ENCODE measurements at places on chromosomes 3 and 15. TPM values are rescaled to one million over a fixed set of nuclear protein-coding genes. Genes with fewer than 3 reads are reported as not detected.

Gene ZMYND10
- 0.86 TPM for total RNA-seq

- H3K36me3 ChIP-seq, result peaks cover under 1% of the 10 kb centered on the region
- H3K27me3 ChIP-seq, result no peaks in the 10 kb centered on the region
- DNase-seq, result no peak
- no peak overlapping the region for H3K4me3 ChIP-seq
- peaks cover 4% of the 10 kb centered on the region for H3K4me1 ChIP-seq
Measured at GRCh38 chr3:19173945-19174344, 25.6 kb downstream of the KCNH8 start.

GRCh38 chr3:130688015-130688688 lies 58.5 kb downstream of the PIK3R4 start:
- DNase-seq, result no peak
- peaks cover 11% of the 10 kb centered on the region for H3K36me3 ChIP-seq
- H3K4me1 ChIP-seq, result no peaks in the 10 kb centered on the region

- H3K36me3 ChIP-seq, result no peaks in the 10 kb centered on the region
- peaks cover 10% of the 10 kb centered on the region for H3K27me3 ChIP-seq
- no peak for DNase-seq
- H3K4me3 ChIP-seq, result no peak overlapping the region
- H3K4me1 ChIP-seq, result peaks cover 1% of the 10 kb centered on the region
Measured at GRCh38 chr15:77985931-77986480, 91.5 kb downstream of the TBC1D2B start.

Gene NRG4
- total RNA-seq, result 3.0 TPM

GRCh38 chr15:74578496-74578994 lies 37.1 kb upstream of the CLK3 start:
- H3K4me3 ChIP-seq, result no peak overlapping the region
- no peak for DNase-seq
- peaks cover 11% of the 10 kb centered on the region for H3K36me3 ChIP-seq

GRCh38 chr3:146130881-146131371 lies 30.1 kb downstream of the PLOD2 start:
- DNase-seq, result no peak
- no peaks in the 10 kb centered on the region for H3K27me3 ChIP-seq
- peaks cover 4% of the 10 kb centered on the region for H3K36me3 ChIP-seq
- no peak overlapping the region for H3K4me3 ChIP-seq

- no peaks in the 10 kb centered on the region for H3K27me3 ChIP-seq
- H3K4me3 ChIP-seq, result no peak overlapping the region
- peaks cover 19% of the 10 kb centered on the region for H3K4me1 ChIP-seq
- peaks cover 27% of the 10 kb centered on the region for H3K36me3 ChIP-seq
Measured at GRCh38 chr3:65993134-65993900, 45.4 kb downstream of the MAGI1 start.

- H3K27me3 ChIP-seq, result no peaks in the 10 kb centered on the region
- no peak overlapping the region for H3K4me3 ChIP-seq
- no peaks in the 10 kb centered on the region for H3K4me1 ChIP-seq
- no peak overlapping the region for H3K27ac ChIP-seq
- H3K36me3 ChIP-seq, result peaks cover 7% of the 10 kb centered on the region
Measured at GRCh38 chr3:97481416-97481815, 283.1 kb upstream of the ARL6 start.

GRCh38 chr3:123809597-123809996 lies 74.5 kb downstream of the MYLK start:
- no peak overlapping the region for H3K4me3 ChIP-seq
- DNase-seq, result no peak
- H3K27ac ChIP-seq, result no peak overlapping the region
- H3K4me1 ChIP-seq, result no peaks in the 10 kb centered on the region

- no peak overlapping the region for H3K27ac ChIP-seq
- H3K4me1 ChIP-seq, result no peaks in the 10 kb centered on the region
- DNase-seq, result no peak
- H3K36me3 ChIP-seq, result no peaks in the 10 kb centered on the region
Measured at GRCh38 chr3:94147012-94147411, 84.2 kb downstream of the NSUN3 start.

GRCh38 chr3:21390136-21390535 lies 360.9 kb downstream of the ZNF385D start:
- no peaks in the 10 kb centered on the region for H3K36me3 ChIP-seq
- peaks cover 6% of the 10 kb centered on the region for H3K4me1 ChIP-seq
- H3K27ac ChIP-seq, result peak overlapping the region; percentile 64
- H3K27me3 ChIP-seq, result no peaks in the 10 kb centered on the region

Gene GOLGA8S
- 0.81 TPM for total RNA-seq

Gene SAMD7
- not detected for total RNA-seq

GRCh38 chr15:29822100-29822683 lies at the start of gene TJP1:
TSS of gene TJP1 (minus strand) at chr15:29822468. CDS start at chr15:29822028, 440 bp downstream.
- peak; percentile 75 for DNase-seq
- H3K27ac ChIP-seq, result peak within 1 kb of the TSS; percentile 98
- no peaks in the 10 kb centered on the region for H3K27me3 ChIP-seq
- H3K36me3 ChIP-seq, result peaks cover 13% of the 10 kb centered on the region
- H3K4me1 ChIP-seq, result peaks cover 26% of the 10 kb centered on the region

DNA sequence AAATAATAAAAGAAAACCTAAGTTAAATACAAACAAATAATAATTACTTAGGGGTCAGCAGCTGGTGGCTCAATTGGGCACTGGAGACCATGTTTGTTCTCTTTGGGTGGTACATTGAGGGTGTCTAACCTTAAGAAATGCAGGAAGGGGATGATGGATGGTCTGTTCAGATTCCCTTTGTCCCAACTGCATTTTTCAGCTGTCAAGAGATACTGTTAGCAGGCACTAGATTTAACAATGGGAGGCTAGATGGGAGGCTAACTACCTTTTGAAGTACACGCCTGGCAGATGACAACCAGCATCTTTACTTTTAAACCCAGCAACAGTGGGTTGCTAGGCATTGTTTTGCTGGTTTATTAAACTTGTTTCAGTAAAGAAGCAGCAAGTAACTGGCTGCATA lies 222.5 kb downstream of the SUCLG2 start:
- peaks cover 14% of the 10 kb centered on the region for H3K36me3 ChIP-seq
- H3K4me3 ChIP-seq, result no peak overlapping the region
- no peak overlapping the region for H3K27ac ChIP-seq
- DNase-seq, result no peak
- H3K4me1 ChIP-seq, result no peaks in the 10 kb centered on the region

GRCh38 chr3:56887402-56888025 lies 85.8 kb upstream of the ARHGEF3 start:
- H3K4me1 ChIP-seq, result peaks cover 13% of the 10 kb centered on the region
- no peak for DNase-seq
- no peaks in the 10 kb centered on the region for H3K36me3 ChIP-seq
- no peak overlapping the region for H3K27ac ChIP-seq
- H3K4me3 ChIP-seq, result no peak overlapping the region

DNA sequence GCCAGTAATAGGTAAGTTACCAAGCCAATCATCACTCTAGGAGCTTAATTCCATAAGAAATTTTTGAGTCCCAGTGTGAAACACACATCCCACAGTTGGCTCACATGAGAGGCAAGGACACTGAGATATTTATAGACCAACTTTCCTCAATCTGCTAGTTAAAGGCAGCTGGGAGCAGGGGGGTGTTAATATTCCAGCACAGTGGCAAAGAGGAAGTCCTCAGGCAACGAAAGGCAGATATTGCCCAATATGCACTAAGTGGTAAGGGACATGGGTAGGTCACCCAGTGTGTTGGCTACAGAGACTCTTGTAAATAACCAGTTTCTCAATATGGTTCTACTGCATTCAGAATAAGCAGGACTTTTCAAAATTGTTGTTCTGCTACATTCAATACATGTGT lies 61.0 kb downstream of the TOP2B start:
- DNase-seq, result no peak
- no peak overlapping the region for H3K4me3 ChIP-seq
- no peaks in the 10 kb centered on the region for H3K27me3 ChIP-seq
- H3K36me3 ChIP-seq, result peaks cover 40% of the 10 kb centered on the region
- H3K27ac ChIP-seq, result no peak overlapping the region

Gene STAC
- total RNA-seq, result 1.2 TPM

Gene TGM4
- not detected for total RNA-seq

DNA sequence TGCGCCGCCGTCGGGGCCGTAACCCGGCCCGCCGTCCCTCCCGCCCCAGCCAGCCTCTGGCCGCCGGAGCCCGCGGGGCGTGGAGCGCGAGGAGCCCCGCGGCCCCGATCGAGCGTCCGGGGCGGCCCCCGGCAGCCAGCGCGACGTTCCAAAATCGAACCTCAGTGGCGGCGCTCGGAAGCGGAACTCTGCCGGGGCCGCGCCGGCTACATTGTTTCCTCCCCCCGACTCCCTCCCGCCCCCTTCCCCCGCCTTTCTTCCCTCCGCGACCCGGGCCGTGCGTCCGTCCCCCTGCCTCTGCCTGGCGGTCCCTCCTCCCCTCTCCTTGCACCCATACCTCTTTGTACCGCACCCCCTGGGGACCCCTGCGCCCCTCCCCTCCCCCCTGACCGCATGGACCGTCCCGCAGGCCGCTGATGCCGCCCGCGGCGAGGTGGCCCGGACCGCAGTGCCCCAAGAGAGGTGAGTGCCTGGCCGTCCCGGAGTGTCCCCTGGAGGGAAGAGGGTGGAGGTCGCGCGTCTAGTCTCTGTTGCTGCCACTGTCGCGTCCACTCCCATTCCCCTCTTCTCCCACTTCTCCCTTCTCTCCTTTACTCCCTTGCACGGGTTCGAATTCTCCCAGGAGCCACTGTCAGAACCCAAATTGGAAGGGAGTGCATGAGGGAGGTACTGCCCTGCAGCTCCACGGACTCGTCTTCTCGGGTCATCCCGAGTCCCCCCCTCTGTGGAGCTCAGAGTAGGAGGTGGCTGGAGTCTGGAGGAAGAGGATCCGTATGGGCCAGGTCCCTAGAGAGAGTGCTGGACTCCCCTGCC lies 585 bp downstream of the CSK start:
- peaks cover 10% of the 10 kb centered on the region for H3K27me3 ChIP-seq
- H3K4me1 ChIP-seq, result peaks cover 18% of the 10 kb centered on the region
- peak; percentile 34 for DNase-seq
- H3K36me3 ChIP-seq, result no peaks in the 10 kb centered on the region

Gene USP50
- 0.47 TPM for total RNA-seq

GRCh38 chr3:160980740-160981139 lies 124.4 kb downstream of the B3GALNT1 start:
- no peaks in the 10 kb centered on the region for H3K27me3 ChIP-seq
- no peaks in the 10 kb centered on the region for H3K4me1 ChIP-seq
- H3K4me3 ChIP-seq, result no peak overlapping the region
- peaks cover 14% of the 10 kb centered on the region for H3K36me3 ChIP-seq
- no peak for DNase-seq

GRCh38 chr15:25375557-25375956 lies 63.3 kb downstream of the UBE3A start:
- H3K4me1 ChIP-seq, result peaks cover 6% of the 10 kb centered on the region
- DNase-seq, result no peak
- peaks cover 27% of the 10 kb centered on the region for H3K36me3 ChIP-seq
- no peak overlapping the region for H3K4me3 ChIP-seq
- no peak overlapping the region for H3K27ac ChIP-seq

DNA sequence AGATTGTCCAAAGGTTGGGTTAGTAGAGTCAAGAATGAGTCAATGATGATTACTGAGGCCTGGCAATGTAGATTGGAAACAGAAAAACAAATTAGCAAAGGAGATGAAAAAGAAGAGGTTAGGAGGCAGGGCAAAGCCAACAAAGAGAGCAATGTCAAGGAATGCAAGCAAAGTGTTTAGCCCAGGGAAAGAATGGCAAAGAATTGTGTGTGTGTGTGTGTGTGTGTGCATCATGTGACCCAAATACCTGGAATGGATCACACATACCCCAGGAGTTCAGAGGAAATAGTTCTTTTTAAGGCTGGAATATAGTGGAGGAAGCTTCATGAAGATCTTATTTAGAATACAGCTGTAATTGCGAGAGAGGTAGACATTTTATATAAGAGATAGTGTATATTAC lies 831.7 kb upstream of the ARPP21 start:
- H3K27me3 ChIP-seq, result no peaks in the 10 kb centered on the region
- no peaks in the 10 kb centered on the region for H3K36me3 ChIP-seq
- H3K27ac ChIP-seq, result no peak overlapping the region
- DNase-seq, result no peak

DNA sequence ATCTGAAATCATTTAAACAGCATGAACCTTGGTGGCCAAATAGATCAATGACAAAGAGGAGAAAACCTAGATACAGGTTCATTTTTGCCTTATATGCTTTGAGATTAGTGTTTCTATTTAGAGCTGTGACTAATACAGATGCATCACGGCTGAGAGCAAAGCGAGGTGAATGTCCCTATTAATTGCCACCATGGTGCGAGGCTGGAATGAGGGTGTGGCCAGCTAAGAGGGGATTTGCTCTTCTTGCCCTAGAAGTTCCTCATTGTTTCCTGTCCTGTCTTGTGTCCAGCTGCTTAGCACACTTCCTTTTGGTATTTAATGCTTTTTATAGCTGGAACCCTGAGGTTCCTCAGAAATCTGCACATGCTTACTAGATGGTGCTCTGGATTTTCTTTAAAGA lies 339.1 kb upstream of the RGMA start:
- H3K36me3 ChIP-seq, result no peaks in the 10 kb centered on the region
- no peak overlapping the region for H3K27ac ChIP-seq
- H3K4me1 ChIP-seq, result no peaks in the 10 kb centered on the region

DNA sequence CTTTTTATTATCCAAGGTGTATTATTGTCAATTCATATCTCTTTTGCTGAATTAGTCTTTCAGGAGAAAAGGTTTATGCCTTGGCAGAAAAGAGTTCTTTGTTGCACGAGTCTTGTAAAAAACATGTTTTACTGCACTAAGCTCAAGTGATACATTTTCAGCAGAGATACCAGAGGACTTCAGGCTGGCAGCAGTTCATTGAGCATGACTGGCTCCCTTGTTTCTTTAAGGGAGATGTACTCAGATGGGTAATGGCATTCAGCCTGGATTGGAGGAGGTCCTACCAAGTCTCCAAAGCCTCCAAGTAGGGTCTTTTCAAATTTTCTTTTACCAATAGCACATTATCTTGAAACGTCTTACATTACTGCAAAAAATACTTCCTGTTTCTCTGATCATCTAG lies 400.1 kb downstream of the NSUN3 start:
- H3K4me3 ChIP-seq, result no peak overlapping the region
- no peaks in the 10 kb centered on the region for H3K27me3 ChIP-seq
- H3K27ac ChIP-seq, result no peak overlapping the region
- H3K4me1 ChIP-seq, result peaks cover 2% of the 10 kb centered on the region
- DNase-seq, result no peak
- H3K36me3 ChIP-seq, result no peaks in the 10 kb centered on the region

DNA sequence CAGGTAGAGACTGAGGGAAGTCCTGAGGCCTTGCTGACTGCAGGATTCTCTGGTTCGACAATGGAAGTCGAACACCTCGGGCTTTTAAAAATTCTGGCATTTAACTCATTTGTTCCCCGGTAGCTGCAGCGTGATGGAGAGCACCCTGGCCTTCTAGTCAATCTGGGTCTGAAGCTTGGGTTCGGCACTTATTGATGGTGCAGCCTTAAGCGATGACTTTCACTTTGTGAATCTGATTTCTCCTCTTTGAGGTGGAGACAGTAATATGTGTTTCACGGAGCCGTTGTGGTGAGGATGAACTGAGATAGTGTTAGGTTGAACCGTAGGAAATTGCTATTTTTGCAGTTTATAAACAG lies 621 bp upstream of the PARP6 start:
- no peak for DNase-seq
- peaks cover 28% of the 10 kb centered on the region for H3K27me3 ChIP-seq
- H3K4me3 ChIP-seq, result peak overlapping the region; percentile 73
- peaks cover 5% of the 10 kb centered on the region for H3K36me3 ChIP-seq
- no peak overlapping the region for H3K27ac ChIP-seq
